ENCODE measurements at places on chromosomes 4 and X.

GRCh38 chr4:113834298-113834697 is 72.8 kb upstream of the CAMK2D start:
- no peak for DNase-seq

DNA sequence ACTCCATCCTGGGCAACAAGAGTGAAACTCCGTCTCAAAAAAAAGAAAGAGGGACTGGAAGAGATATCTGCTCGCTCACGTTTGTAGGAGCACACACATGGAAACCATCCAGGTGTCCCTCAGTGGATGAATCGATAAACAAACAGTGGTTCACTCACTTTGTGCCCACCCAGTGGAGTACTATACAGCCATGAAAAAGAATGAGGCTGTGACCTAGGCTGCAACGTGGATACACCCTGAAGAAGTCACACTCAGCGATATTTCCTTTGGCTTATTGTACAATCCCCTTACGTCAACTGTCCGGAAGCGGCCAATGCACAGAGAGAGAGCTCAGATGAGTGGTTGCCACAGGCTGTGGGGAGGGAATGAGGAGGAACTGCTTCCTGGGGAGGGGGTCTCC is 82.3 kb upstream of the PPP2R3B start:
- no peak for DNase-seq

DNA sequence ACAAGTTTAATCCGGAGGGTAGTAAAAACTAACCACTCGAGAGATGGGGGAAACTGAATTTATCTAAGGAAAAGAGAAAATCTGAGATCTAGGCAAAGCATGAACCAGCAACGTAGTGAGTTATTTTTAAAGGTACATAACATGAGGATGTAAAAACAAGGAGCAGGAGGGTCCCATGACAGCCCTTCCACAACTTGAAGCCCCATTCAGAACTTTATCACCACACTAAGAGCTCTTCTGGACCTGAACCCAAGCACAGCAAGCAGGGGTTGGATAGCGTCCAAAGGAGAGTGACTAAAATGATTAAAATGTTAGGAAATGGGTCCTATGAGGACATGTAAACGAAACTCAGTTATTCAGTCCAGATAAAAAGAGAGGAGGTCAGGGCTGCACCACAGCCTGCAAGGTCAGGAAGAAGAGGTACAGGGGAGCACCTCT is 16.2 kb downstream of the SH3RF1 start:
- no peak for DNase-seq

- no peak for DNase-seq
These were observed 31.4 kb upstream of the PITX2 start for GRCh38 chr4:110654254-110654635.

DNA sequence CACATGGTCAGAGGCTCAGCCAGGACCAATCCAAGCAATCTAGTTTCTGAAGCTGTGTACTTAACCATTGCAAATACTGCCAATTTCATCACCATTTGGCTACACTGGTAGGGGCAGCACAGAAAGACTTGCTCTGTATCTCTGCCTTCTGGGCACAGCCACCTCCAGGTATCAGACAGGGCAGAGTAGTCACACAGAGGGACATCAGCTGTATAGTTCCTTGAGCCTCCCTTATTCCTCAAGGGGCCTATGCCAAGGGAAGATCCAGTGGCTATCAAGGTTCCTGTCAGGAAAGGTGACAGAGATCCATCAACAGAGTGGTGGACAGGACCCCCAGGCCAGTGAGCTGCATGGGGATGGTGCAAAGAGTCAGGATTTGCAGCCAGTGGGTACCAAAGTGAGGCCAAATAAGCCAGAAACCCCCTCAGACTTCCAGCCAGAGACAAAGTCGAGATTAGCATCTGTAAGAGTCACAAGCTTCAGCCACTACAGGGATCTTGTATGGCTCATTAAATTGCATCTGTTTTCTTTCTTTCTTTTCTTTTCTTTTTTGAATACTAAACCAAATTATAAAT is 381.6 kb upstream of the CPEB2 start:
- DNase-seq = no peak

DNA sequence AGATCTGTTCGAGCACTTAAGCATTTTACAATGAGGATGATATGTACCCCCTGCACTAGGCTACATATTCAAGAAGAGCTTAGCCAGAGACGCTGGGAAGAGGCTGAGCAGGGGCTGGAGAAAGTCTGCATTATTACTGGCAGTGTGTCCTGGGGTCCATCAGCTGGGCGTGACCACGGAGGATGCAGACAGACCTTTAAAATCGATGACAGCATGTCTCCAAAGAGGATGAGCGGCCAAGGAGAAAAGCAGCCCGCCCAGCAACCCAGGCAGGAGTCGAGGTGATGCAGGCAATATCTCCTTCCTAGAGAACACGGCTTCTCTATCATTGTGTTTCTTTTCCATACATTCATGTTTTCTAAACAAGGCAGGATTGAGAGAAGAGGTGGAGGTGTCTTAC is 300.7 kb downstream of the USP46 start:
- no peak for DNase-seq

- DNase-seq = no peak
These were observed 409.2 kb downstream of the TLL1 start for GRCh38 chr4:166282081-166282770.

DNA sequence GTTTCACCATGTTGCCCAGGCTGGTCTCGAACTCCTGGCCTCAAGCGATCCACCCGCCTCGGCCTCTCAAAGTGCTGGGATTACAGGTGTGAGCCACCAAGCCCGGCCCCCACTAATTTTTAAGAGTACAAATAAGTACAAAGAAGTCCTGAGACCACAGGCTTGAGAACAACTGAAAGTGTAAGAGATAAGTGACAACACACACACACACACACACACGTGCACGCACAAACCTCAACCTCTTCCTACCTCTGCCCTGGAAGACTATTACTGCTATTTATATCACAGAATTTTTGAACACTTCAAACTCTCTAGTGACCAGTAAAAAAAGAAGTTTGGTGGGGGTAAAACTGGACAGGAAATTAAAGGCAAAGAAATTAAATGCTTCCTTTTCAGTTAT is 7.5 kb downstream of the KLHL15 start:
- DNase-seq = no peak

GRCh38 chr4:54233277-54233696 is 4.2 kb downstream of the PDGFRA start:
- peak; percentile 72 for DNase-seq

DNA sequence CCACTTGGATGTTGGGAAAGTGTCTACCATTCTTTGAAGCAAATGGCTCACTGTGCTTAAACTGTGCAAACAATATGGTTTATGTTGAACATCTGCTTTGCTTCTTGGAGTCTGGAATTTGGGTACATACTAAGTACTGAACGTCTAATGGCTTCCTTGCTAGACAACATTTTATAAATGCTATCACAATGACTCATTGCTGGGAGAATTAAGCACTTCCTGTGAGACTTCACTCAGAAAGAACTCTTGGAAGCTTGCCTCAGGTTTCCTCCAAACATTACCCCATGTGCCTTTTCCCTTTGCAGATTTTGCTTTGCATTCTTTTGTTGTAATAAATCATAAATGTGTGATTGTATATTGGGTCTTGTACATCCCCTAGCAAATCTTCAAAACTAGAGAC is 139.7 kb downstream of the PACRGL start:
- DNase-seq = no peak

DNA sequence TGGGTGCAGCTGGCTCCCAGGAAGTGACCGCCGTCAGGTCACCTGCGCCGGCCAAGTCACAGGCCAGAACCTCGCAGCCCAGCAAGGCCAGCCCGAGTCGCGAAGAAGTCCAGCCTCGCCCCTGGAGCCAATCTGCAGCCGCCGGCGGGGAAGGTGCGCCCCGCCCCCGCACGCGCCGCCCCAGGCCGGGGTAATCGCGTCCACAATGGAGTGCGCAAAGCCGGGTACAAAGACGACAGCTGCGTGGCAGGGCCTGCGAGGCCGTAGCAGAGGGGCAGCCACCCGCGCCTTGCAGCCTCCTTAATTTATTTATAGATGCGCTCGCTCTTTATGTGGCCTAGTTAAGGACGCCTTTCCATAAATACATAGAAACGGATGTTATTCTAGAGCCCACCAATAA is 139.4 kb upstream of the CPEB2 start:
- DNase-seq = no peak

- no peak for DNase-seq
These were observed 437.6 kb downstream of the IL1RAPL1 start for GRCh38 chrX:29024871-29025270.

- no peak for DNase-seq
These were observed 1.6 kb downstream of the MAOA start for GRCh38 chrX:43657671-43658070.
